ENCODE measurements at places on chromosomes 2 and 18.

GRCh38 chr2:37582481-37583220 lies 88.8 kb downstream of the CDC42EP3 start:
- no peak for DNase-seq

DNA sequence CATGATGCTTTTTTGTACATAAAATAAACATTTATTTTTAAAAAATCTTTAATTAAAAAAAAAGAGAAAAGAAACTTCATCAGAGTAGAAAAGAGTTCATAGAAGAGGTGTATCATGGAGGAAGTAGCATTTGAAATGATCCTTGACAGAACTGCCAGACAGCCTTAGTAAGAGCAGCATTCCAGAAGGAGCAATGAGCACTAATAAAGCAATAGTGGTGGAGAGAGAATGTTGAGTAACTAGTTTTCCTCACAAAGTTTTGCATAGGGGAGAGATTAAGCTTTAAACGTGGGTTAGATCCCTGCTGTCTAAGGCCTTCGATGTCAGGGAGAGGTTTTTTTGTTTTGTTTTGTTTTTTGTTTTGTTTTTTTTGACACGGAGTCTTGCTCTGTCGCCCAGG lies 29.8 kb upstream of the METTL21A start:
- DNase-seq: no peak

DNA sequence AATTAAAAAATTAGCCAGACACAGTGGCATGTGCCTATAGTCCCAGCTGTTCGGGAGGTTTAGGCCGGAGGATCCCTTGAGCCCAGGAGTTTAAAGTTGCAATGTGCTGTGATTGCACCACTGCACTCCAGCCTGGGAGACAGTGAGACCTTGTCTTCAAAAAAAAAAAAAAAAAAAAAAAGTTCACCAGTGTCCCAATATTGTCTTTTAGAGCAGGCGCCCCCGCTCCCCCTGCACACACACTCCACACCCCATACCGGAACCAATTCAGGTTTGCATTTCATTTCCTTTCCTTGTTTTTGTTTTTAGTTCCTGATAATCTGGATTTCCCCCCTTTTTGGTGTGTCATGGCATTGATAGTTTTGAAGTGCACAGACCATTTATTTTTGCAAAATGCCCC lies 10.4 kb downstream of the TMEM87B start:
- no peak for DNase-seq

- no peak for DNase-seq
These were observed 80.8 kb downstream of the APOB start for GRCh38 chr2:20962939-20963557.

DNA sequence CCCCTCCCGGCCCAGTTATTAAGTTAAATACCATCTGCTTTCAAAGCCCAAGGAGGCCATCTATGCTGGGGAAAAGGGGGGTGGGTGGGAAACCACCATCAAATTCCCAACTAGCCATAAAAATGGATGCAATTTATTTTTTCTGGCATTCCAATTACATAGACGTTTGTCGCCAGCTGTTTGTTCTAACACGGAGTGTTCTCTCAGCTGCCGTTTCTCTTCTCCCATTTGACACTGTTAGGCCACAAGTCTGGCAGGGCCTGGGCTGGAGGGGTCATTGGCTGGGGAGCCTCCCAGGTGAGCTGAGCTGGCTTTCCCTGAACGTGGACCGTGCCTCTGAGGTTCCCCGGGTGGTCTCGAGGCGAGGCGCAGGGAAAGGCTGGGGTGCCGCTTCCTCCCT lies 16.6 kb downstream of the ATOH8 start:
- no peak for DNase-seq

GRCh38 chr2:72788756-72789155 lies 37.1 kb downstream of the EXOC6B start:
- no peak for DNase-seq

DNA sequence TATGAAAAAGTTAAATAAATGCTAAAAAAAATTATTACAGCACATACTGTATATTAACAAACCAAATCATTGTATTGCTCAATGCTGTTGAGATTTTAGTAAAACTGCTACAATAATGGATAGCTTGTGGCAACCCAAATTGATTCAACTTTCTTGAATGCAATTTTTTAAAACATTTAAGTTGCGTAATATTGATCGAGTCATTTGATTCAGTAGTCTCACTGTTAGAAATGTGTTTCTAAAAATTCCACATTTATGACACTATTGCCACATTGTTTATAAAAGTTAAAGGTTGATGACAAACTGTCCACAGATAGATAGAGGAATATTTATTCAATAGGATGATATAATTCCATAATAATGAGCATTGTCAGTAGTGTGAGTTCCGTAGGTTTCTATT lies 640.7 kb upstream of the CRIM1 start:
- no peak for DNase-seq

DNA sequence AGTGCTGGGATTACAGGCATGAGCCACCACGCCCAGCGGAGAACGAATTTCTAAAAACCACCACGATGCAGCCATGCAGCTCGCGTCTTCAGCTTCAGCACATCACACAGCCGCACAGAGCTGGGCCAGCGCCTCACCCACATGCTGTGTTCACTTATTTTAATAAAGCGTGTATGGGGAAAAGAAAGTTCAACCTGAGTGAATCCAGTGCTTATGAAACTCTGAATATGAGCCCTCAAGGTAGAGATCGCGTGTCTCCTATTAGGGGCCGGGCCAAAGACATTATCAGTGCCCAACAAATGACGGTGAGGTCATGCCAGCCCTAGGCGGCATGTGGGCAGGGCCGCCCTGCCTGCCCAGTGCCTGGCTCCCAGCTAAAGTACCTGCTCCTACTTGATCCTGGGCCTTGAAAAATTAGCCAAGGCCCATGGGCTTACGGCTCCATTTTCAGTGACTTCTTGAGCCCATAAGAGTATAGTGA lies 44.3 kb downstream of the SPRED2 start:
- DNase-seq: no peak

- DNase-seq: no peak
These were observed 96.5 kb downstream of the CSRNP3 start for GRCh38 chr2:165566008-165566407.

- no peak for DNase-seq
These were observed 52.9 kb downstream of the DCDC2C start for GRCh38 chr2:3756306-3756705.

GRCh38 chr2:600542-601386 lies 76.4 kb downstream of the TMEM18 start:
- no peak for DNase-seq

- no peak for DNase-seq
These were observed 784.8 kb upstream of the CDH2 start for GRCh38 chr18:28961669-28962228.

- DNase-seq: no peak
These were observed 98.1 kb upstream of the CERS6 start for GRCh38 chr2:168357797-168358472.

DNA sequence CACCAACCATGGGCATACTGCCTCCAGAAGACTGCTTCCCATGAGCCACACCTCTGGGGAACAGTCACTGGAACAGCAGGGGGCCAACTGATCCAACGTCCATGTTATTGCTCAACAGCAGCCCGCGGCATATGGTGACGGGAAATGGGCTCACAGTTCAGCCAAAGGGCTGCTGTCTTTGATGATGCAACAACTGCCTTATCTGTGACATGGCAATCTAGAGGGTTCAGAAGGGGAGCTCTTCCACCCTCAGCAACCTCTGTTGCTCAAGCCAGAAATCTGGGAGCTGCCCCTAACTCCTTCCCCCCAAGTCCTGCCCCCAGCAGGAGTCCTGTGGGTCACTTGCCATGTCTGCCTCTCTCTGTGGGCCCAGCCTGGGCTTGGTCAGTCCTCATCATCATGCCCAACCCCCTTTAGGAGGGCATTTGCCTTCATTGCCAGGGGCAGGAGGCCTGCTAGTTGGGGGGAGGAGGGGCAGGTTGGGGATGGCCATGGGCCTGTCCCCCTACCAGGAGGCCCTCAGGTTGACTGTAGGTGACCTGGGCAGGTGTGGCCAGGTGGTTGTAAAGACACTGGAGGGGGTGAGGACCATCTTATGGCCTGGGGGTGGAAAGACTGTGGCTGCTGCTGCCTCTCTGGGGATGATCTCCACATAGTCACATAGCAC lies 212.9 kb downstream of the CYP26B1 start:
- no peak for DNase-seq

DNA sequence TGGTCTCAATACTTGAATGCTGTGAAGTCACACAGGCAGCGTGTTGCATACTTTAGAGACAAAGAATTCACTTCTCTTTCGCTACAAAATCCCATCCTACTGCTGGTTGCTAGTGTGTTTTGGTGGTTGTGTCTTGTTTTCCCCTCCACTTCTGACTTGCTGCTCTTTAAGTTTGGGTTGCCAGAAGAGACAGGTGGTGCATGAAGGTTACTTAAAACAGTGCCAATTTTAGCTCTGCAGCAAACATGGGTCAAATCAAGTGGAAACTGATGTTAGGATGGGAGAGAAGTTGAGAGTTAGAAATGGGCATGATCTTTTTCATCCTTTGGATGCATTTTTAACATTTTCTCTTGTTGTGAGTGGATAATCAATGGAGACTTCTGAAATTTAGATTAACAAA lies 136.2 kb upstream of the KCNH7 start:
- DNase-seq: no peak

DNA sequence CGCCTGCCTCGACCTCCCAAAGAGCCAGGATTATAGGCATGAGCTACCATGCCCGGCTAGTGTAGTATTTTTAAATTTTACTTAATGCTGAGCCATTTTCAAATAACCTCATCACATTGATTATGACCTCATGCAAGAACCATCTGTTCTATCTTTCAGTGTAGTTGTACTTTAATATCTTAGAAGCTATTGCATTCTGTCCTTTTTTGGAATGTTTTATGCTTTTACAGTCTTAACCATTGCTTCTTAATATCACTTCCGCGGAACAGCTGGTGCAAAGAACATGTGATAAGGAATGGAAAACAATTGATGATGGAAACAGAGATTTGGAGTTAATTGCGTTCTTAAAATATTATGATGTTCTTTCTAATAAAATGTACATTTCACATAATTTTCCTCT lies 2.7 kb downstream of the GEN1 start:
- DNase-seq: no peak

- DNase-seq: no peak
These were observed 54.0 kb upstream of the SPATS2L start for GRCh38 chr2:200252265-200253067.

DNA sequence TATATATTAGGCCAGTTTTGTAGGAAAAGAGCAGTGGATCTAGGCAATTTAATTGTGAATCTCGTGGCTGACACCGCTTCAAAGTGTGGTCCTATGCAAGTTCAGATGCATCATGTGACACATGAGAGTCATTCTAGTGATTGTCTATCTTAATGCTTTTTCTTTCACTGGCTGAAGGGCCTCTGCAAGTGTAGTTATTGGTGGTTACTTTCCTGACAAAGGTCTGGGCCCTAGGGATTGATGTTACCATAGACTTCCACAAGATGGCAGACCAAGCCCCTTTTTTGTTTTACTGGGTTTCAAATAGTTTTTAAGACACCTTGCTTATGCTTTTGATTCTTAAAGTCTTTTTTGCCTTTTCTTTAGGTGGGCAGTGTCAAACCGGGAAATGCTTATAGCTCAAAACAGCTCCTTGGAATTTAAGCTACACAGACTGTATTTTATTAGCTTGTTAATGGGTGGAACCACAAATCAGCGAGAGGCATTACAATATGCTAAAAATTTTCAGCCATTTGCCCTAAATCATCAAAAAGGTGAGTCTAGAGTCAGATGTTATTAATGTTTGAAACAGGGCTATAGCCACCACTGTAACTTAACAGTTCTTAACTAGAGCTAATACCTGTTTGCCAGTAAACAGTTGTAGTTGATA lies 25.9 kb downstream of the CD8A start:
- DNase-seq: peak; percentile 8

GRCh38 chr2:39334529-39334928 lies 90.8 kb upstream of the CDKL4 start:
- DNase-seq: no peak

GRCh38 chr18:39190508-39190907 lies 1624.9 kb upstream of the CELF4 start:
- DNase-seq: no peak

DNA sequence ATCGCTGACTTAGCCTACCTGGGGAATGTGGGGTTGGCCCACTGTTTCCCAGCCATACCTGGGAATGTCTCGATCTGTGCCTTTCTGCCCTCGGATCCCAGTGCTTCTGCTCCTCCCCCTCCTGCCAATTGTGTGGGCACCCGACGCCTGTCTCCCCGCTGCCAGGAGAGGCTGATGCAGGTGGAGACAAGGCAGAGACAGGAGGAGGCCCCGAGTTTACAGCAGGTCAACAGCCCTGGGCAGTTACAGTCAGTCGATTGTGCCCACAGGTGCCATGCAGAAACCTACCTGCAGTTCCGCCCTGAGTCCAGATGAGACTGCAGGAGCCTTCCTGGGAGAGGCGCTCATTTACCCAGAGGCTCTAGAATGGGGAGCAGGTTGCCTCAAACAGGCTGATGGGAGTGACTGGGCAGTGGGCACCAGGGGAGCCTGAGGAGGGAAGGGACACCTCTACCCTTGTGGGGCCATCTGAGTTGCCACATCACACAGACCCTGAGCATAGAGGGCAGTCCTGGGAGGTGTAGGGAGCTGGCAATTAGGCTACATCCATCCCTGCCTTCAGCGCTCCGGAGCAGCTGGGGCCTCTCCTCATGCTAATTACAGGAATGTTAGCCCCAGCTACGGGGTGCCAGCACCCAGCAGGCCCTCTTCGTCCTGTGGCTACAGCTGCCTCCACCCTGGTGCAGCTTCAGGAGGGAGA lies 300.1 kb downstream of the NDUFA10 start:
- no peak for DNase-seq

- DNase-seq: no peak
These were observed 99.8 kb upstream of the FSIP2 start for GRCh38 chr2:185638771-185639170.

DNA sequence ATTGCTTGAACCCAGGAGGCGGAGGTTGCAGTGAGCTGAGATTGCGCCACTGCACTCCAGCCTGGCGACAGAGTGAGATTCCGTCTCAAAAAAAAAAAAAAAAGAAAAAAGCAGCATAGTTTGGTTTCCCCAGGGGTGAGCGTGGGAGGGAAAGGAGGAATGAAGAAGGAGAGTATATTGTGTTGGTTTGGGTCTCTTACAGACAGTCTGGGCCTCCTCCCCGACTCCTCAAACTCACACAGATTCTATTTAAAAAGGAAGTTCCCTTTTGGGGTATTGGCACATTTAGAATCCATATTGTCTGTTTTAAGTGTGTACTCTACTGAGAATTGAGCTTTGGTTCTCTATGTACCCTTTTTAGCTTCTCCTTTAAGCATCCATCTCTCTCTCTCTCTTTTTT lies 27.4 kb upstream of the SLC20A1 start:
- DNase-seq: no peak

DNA sequence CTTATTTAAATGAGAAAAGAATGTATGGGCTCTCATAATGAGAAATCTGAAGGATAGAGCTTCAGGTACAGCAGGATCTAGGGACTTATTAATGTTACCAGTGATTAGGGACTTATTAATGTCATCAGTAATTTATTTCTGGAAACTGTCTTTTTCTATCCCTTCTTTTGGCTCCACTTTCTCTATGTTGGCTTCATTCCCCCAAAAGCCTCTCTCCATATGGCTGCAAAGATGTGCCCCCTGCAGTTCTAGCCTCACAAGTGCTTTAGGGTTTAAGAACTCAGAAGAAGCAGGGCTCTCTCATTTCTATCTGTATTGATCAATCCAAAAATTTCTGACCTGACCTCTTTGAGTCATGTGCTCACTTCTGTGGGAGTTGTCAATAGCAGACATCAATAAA lies 480.9 kb downstream of the TXNL1 start:
- DNase-seq: no peak

GRCh38 chr2:214226061-214226460 lies 184.8 kb upstream of the VWC2L start:
- DNase-seq: no peak

GRCh38 chr18:22285361-22286140 lies 116.2 kb downstream of the GATA6 start:
- DNase-seq: no peak

GRCh38 chr2:236781933-236782816 lies 212.6 kb downstream of the ACKR3 start:
- no peak for DNase-seq

Measured in NK-92 treated with Interleukin-12 subunit alpha and Interleukin-12 subunit beta, amount 100 ng/mL, for 24 hours (cell line).